ENCODE measurements at places on chromosomes 16 and 17.

DNA sequence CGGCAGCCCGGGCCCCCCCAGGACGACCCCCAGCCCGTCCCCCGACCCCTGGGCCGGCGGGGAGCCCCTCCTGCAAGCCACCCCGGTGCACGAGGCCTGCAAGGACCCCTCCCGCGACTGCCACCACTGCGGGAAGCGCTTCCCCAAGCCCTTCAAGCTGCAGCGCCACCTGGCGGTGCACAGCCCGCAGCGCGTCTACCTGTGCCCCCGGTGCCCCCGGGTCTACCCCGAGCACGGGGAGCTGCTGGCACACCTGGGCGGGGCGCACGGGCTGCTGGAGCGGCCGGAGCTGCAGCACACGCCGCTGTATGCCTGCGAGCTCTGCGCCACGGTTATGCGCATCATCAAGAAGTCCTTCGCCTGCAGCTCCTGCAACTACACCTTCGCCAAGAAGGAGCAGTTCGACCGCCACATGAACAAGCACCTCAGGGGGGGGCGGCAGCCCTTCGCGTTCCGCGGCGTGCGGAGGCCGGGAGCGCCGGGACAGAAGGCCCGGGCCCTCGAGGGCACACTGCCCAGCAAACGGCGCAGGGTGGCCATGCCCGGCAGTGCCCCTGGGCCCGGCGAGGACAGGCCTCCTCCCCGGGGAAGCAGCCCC, 15.6 kb upstream of the ZFPM1 start:
- no peak for DNase-seq

GRCh38 chr17:57404073-57404472, 147.8 kb downstream of the MSI2 start:
- DNase-seq: no peak

- no peak for DNase-seq
Measured at GRCh38 chr17:50918933-50919296, 52.8 kb upstream of the TOB1 start.

DNA sequence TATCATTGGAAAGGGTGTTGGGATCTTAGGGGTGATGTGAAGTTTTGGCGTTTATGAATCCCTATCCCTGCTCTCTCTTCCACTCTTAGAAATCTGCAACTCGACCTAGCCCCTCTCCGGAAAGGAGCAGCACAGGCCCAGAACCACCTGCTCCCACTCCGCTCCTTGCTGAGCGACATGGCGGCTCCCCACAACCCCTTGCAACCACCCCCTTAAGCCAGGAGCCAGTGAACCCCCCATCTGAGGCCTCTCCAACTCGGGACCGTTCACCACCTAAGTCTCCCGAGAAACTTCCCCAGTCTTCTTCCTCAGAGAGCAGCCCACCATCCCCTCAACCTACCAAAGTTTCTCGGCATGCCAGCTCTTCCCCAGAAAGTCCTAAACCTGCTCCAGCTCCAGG, 9.0 kb downstream of the SRRM2 start:
- DNase-seq: no peak

DNA sequence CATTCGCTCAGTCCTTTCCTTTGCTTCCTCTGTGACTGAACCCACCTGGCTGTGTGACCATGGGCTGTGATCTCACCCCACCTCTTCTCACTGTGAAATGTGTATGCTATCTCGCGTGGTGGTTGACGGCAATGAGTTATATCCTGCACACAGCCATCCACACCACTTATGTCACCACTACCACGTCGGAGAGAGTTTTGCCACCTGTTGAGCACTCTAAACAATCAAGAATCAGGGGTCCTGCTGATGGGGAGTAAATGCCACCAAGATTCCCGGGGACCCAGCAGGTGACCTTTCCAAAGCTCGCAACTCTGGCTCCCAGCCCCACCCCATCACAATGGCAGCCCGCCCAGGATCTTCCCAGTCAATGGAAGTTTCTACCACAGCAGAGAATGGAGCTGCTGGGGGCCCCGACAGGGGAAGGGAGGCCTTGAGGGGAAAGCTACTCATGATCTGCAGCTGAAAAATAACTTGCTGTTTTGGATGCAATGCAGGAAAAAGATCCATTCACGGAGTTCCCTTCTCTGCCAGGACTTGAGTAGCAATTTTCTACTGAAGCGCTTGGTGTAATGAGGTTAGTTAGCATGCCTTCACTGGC, 26.2 kb upstream of the RCVRN start:
- no peak for DNase-seq

- DNase-seq: no peak
Measured at GRCh38 chr16:89616623-89617022, 3.2 kb downstream of the DPEP1 start.

- DNase-seq: no peak
Measured at GRCh38 chr17:78727476-78728229, 54.4 kb downstream of the CYTH1 start.

- no peak for DNase-seq
Measured at GRCh38 chr17:70230850-70231640, 61.7 kb downstream of the KCNJ2 start.

DNA sequence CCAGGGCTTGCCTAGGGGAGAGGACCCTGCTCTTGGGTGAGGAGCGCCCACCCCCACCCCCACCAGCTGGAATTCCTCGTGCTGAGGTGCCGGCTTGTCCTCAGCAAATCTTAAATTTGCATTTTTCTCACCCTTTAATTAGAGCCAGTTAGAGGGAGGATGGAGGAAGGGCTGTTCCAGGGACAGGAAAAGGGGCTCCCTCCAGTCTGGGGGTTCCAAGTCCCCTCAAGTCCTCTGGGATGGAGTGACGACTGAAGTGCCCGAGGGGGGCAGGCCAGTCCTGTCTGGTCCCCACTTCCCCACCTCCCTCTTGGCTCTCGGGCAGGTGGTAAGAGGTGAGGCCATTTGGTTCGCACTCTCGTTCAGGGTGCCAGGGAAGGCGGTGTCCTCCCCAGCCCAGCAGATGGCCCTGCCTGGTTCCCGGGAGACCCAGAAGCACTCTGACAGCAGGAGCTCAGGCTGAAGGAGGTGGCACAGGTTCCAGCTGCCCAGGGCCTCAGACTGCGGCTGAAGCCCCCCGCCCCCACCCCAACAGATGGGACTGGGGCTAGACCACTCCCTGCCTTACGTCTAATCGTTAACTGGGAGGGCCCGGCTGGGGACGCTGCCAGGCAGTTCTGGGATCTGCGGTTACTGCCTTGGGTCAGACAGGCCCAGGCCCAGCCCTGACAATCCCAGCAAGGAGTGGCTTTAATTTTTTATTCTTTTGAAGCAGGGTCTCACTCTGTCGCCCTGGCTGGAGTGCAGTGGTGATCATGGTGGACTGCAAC, 2.2 kb downstream of the RAB26 start:
- no peak for DNase-seq

- no peak for DNase-seq
Measured at GRCh38 chr17:48842746-48843145, 11.9 kb downstream of the CALCOCO2 start.

DNA sequence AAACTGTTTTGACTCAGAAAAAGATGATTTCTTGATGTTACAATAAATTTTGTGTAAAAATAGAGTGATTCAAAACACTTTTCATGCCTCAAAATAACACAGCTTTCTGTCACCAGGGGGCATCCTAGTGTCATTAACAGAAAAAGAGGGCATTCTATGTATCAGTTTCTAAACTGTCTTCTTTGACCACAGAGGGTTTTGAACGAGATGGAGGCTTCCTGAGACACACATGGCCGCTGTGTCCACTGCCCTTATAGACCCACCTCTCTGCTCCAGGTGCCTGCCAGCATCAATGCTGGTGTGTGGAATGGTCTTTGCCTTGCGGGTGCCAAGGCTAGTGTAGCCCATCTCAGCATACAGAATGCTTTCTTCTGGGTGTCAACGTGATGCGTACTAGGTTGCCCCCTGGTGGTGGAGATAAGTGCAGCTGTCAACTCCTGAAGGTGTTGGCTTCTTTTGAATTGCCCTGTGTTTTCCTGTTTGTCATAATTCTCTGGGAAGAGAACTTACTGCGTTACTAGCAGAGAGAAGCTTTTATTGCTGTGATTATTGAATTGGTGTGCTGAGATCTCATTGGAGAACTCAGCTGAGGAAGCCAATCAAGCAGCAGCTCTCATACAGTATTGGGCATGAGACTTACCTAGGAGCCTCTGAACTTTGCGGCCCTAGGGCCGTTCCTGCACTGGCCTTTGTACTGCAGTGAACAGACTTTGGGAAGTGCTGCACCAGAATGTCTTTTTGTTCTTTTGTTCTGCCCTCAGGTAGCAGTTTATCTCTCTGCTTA, 38.6 kb downstream of the USP10 start:
- DNase-seq: peak; percentile 69

- DNase-seq: no peak
Measured at GRCh38 chr16:89918453-89919347, at the start of gene MC1R. MC1R (plus strand) TSS chr16:89918862; CDS start chr16:89919259, 397 bp downstream.

- DNase-seq: no peak
Measured at GRCh38 chr17:46977348-46977747, 1.7 kb downstream of the RPRML start.

GRCh38 chr17:75549246-75550138, 24.0 kb downstream of the LLGL2 start:
- no peak for DNase-seq

- DNase-seq: no peak
Measured at GRCh38 chr17:47997586-47997985, 26.7 kb downstream of the CDK5RAP3 start.

DNA sequence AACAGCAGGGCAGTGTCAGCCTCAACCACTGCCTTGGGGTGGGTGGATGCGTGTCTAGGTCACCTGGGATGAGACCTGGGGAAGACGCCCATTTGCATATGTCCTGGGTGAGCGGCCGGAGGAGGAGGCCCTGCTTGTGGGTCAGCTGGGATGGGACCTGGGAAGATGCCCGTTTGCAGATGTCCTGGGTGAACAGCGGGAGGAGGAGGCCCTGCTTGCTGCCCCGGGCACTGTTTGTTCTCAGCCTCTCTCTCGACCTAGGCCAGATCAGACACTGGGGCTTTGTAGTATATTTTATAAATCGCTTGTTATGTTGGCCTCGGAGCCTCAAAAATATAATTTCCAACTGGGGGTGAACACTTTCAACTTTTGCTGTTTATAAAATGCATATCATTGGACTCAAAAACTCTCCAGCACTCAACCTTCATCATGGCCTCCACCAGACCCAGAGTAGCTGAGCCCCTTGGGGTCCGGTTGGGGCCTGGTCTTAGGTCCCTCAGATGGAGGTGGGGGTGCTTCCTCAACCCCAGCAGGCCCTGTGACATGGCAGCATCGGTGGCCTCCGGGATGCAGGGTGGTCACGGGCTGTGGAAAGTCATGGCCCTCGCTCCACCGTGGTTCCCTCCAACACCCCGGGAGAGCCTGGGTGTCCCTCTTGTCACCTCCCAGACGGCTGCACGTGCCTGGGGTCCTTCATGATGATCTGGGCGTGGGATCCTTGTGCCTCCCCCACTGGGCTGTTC, 17.3 kb downstream of the DBNDD1 start:
- no peak for DNase-seq

- DNase-seq: peak; percentile 59
Measured at GRCh38 chr16:424623-425081, 797 bp upstream of the RAB11FIP3 start.

GRCh38 chr17:61208301-61209105, 191.1 kb upstream of the TBX2 start:
- DNase-seq: no peak

DNA sequence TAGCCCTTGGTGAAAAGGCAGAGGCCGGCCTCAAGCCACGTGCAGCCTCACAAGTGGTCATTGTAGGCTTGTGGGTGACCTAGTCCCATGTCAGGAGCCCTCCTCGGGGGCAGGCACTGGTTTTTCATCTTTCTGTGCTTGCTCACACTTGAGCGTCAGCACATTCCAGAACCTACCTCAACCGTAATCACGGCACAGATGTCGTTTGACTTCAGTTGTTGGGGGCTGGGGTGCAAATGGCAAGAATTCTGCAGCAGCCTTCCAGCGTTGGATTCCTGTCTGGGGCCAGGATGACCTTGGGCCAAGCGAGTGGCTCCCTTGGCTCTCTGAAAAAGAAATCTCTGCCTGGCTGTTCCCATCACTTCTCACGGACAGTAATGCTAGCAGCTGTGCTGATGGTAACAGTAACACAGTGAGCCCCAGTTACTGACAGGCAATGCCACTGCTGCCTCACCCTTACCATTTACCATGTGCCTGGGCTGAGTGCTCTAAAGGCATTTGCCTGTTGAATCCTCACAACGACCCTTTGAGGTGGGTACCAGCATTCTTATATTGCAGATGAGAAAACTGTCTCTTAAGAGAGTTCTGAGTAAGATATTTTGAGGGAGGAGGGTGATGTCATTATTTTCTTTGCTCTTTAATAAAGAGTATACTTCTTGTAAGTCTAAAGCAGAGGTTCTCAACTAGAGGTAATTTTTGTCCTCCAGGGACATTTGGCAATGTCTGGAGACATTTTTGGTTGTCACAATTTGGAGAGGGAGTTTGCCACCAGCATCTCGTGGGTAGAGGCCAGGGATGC, 46.5 kb downstream of the KSR1 start:
- no peak for DNase-seq

DNA sequence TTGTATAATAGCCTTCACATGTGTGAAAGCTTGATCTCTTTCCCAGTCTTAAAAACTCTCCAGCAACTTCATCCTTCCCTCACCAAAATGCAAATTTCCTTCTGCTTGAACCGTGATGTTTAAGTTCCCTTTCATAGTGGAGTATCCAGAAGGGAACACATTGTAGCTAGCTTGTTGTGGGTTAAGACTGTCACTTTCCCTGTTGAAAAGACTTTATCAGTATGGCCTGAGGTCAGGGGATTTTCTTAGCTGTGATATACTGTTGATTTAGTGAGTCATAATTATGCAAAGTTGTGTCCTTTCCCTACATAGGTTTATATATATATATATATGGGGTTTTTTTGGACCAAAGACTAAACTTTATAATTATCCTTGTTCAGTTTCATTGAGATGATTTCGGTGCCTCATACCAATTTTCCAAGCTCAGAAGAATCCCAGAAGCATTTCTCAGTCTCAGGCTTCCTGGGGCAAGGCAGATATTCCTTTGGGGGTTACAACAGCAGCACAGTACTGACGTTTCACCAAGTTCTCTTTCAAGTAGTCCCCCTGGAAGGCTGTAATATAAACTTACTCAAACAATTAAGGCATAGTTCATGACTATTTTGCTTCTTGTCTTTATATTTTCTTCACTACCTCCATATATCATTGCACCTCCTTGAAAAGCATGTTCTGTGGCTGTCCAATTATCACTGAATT, 35.7 kb downstream of the ESRP2 start:
- no peak for DNase-seq

DNA sequence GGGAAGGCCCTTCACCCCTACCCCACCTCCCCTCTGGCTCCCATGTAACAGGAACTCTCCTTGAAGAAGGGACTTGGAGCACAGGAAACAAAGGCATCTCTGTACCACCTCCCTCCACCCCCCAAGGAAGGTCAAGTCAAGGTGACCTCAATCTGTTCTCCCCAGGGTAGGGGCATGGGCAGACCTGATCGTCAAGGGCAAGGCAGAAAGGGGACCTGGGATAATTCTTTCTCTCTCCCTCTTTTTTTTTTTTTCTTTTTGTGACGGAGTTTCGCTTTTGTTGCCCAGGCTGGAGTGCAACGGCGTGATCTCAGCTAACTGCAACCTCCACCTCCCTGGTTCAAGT, 4.3 kb upstream of the STAT5A start:
- DNase-seq: no peak
